Right ventricle myocardium superior (tissue), 1 donor: ENCODE measurements at places on chromosomes 16 and 17.

DNA sequence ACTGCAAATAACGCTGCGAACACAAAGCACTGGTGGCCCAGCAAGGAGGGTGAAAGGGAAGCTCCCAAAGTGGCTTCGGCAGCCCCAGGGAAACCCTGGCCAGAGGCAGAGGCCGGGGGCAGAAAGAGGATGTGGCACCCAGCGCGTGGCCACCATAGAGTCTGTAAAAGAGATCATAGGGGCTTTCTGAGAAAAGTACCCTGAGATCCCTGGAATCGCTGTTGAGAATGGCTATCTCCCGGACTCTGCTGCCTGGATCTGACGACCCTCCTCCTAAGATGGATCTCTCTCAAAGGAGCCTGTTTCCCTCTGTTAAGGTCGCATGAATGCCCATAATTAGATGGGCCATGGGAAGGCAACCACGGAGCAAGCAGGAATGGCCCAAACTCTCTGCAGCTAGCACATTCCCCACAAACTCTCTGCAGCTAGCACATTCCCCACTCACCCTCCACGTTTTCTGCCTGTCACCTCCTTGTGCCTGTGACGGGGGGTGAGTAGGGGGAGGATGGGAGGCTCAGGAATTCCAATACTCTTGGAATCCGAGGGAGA, 364.4 kb downstream of the XYLT1 start:
- DNase-seq = no peak

DNA sequence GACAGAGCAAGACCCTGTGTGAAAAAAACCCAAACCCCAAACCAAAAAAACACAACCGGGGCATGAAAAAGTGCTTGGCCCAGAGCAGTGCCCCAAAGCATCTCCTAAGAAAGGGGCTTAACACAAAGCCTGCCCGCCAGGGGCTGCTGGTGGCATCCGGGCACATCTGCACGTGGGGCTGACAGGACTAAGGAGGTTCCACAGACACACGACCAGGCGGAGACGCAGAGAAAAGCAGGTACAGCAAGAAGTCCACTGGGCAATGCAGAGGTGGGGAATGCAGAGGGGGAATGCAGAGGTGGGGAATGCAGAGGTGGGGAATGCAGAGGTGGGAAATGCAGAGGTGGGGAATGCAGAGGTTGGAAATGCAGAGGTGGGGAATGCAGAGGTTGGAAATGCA, 109.2 kb downstream of the ZNF778 start:
- DNase-seq = no peak

- DNase-seq = no peak
Observed at GRCh38 chr16:10787304-10787703, 31.3 kb downstream of the TVP23A start.

DNA sequence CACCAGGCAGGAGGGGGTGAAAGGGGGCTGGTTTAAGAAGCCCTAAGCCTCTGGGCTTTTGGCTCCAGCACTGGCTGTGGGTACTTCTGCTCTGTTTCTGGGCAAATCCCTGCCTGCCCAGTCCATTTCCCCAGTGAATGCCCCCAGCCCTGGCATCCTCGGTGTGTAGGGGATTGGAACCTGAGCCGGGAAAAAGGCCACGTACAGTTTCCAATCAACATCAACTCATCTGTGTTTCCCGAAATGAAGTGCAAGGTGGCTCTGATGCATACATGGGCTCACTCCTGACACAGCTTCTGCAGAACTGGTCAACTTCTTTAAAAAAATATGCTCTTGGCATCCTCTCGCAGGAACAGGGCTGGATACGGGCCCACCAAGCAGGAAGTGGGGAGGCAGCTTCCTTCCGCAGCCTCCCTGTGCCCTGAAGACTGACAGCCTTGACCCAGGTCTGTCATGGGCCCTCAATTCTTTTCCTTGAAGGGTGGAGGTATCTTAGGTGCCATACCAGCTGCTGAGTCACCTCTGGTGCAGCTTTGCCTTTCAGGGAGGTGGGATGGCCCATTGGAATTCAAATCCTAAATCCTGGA, 73.3 kb downstream of the N4BP1 start:
- DNase-seq = no peak

DNA sequence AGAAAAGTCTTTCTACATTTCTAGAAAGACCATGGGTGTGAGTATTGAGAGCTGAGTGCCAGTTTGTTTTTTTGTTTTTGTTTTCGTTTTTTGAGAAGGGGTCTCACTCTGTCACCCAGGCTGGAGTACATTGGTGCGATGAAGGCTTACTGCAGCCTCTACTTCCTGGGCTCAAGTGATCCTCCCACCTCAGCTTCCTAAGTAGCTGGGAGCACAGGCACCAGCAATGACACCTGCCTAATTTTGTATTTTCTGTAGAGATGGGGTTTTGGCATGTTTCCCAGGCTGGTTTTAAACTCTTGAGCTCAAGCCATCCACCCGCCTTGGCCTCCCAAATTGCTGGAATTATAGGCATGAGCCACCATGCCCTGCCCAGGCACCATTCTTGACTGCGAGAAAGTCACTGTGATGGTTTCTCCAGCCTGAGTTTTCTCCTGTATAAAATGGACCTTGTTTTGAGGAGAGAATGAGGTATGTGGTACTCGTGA, 673.8 kb downstream of the MAF start:
- DNase-seq = no peak

GRCh38 chr16:31452631-31453106, 6.6 kb upstream of the ARMC5 start:
- DNase-seq = no peak

GRCh38 chr17:16521070-16521727, 29.2 kb upstream of the LRRC75A start:
- peak; percentile 57 for DNase-seq

DNA sequence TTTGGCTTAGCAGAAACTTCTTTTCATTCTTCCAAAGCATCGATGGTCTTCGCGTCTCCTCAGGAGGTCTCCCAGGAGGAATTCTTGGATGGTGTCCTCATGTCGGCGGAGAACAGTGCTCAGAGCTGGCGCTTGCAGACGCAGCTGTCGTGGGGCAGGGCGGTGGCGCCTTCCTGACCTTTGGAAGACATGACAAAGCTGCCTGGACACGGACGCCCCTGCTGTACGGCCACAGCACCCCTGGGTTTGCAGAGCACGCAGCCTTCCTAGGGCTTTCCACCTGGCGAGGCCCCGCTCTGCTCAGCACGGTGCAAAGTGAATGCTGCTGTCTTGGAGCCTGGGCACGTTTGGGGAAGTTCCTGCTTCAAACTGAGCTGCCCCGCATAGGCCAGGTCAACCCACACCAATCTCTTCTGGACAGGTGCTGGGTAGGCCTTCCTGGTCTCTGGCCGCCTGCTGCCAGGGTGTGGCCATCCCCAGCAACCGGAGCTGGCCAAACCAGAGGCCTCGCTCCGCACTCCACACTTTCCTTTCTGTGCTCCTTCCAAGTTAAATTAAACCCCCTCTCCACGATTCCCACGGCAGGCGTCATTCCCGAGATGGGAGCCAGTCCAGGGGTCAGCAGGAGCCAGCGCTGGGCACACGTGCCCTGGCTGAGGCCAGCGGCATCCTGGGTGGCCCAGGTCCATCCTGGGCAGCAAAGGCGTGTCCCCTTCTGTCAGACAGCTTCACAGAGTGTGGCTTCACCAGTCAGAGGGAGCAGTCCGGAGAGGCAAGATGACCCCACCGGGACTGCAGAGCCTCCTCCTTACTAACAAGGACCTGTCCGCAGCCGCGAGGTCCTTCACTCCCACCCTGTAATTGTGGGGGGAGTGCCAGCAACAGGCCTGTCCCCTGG, 15.0 kb upstream of the KREMEN2 start:
- DNase-seq = no peak

- no peak for DNase-seq
Observed at GRCh38 chr16:54412777-54413455, 126.3 kb upstream of the IRX3 start.

DNA sequence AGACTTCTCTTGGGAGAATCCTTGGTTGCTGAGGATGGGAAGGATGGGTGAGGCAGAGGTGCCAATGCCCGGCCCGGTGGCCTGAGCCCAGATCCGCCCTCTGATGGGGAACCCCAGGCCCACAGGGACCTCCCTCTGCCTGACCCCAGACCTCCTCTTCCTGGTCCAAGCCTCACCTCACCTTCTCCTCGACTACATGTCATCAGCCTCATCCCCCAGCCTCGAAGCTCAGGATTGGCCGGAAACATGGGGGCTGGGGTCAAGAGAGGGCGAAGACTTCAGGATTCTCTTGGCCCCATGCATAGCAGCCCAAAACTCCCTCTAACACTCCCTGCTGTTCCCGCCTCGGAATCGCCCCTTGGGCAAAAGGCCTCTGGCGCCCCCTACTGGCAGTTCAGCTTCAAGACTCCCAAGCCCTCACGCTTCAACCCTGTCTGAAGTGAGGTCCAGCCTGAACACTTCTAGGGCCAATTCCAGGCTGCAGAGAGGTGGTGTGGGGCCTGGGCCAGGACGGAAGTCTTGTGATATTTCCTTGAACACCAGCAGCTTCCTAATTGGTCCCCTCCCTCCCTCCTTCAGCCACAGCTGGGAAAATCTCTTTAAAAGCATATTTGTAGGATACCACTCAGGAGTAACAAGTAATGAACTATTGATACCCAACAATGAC, 47.2 kb downstream of the ARHGAP27 start:
- DNase-seq = peak; percentile 91

GRCh38 chr16:60553090-60553757, 1483.0 kb downstream of the CDH8 start:
- DNase-seq = no peak

GRCh38 chr17:67868176-67868575, 42.9 kb downstream of the BPTF start:
- no peak for DNase-seq

GRCh38 chr16:9077091-9077809, 14.2 kb upstream of the HAPSTR1 start:
- DNase-seq = no peak

DNA sequence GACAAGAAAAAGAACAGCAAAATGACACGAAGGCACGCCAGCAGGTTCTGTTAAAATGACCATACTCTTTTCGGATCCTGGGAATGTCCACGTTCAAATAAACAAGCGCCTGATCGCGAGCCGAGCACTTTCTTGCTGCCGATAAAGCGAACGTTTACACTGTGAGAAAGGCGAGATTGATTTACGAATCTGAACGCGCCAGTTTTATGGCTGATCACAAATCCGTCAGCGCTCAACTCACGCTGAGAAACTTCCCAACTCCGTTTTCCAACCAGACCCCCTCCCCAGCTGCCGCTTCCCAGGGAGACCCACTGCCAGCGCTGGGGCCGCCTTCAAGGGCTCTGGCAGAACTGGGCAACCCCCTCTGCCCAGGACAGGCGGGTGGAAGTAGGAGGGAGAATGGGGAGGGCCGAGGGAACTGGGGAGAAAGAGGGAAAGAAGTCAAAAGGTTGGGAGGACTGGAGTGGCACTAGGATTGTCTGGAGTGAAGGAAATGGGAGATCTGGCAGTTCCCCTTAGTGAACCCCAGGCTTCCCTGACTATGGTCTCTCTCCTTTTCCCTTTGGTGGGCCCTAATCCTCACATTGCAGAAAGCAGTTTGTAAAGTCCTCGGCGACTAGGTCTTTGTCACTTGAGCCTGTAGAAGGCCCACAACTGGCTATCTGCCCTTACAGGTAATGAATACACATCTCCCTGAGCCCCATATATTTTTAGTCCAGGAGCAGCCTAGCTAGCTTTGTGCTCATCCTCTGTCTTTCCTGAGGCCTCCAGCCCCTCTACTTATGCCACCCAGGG, 6.9 kb downstream of the HOXB4 start:
- DNase-seq = peak; percentile 15

GRCh38 chr17:11813278-11813677, 184.0 kb downstream of the ZNF18 start:
- no peak for DNase-seq

- peak; percentile 70 for DNase-seq
Observed at GRCh38 chr17:75370286-75370915, 35.1 kb downstream of the GRB2 start.

DNA sequence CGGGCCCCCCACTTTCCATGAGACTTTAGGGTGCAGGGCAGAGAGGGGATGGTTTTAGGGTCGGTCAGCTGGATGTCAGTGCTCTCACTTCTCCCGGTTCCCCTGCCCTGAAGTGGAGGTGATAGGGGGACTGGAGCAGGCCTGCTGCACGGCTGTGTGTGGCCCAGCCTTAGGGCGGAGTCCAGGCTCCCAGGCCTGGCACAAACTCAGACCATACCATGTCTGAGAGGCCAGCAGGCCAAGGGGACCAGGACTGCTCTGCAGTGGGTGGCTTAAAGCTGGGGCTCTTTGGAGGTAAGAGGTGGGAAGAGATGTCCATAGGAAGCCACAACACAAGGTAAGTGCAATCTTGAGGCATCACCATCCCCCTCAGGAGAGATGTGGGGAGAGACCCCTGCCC, 8.3 kb downstream of the TFAP4 start:
- DNase-seq = no peak

DNA sequence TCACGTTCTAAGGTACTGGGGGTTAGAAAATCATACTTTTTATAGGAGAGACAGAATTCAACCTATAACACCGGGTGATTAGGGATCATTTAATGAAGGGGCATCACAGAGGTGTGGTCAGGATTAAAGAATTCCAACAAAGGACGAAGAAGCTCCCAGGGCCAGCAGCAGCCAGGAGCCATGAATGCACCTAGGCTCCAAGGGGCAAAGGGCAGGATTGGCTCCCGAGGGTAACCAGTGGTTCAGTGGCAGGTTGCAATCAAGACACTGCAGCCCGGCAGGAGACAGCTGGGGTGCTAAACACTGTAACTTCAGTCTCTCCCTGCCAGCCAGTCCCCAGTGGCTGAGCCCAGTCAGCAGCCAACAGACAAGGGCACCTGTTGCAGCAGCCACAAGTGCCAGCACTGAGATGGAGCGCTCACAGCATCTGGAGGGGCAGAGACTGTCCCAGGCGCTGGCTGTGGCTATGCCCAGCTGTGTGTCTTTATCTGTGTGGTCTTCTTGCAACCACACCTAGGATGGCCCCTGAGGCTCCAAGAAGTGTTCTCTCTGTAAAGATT, 23.9 kb downstream of the DHRS7C start:
- DNase-seq = no peak

DNA sequence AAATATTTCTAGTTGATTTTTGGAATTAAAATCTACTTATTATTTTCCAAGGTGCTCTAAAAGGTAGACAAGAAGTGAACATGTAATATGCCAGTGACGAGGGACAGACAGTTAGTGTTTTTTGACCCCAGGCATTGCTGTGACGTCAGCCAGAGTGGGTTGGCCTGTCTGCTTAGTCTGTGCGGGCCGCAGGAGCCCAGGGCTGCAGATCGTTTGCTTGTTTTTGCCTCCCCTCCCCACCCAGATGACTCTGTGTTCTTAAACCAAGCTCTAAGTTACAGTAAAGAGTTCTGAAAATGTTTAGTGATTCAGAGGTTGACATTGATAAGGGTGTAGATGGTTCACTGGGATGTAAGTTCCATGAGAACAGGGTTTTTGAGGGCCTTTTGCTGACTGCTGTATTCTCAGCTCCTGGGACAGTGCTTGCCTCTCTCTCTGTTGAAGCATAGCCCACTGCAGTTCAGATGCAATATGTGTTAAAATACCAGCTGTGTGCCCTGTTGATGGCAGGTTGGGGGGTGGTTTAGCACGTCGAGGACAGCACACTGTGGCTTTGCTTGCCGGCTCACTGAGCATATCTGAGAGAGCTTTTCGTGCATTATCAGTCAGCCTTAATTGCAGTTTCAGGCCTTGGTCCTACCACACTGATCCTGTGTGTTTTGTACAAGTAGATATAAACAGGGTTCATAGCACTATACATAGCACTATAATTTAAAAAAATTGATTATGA, 64.8 kb downstream of the SEC14L1 start:
- no peak for DNase-seq

GRCh38 chr16:81562926-81563325, 118.3 kb downstream of the CMIP start:
- no peak for DNase-seq
